ENCODE measurements at places on chromosomes 13 and 19.

GRCh38 chr13:58858870-58859371, 1227.4 kb downstream of the PCDH17 start:
- DNase-seq: no peak

DNA sequence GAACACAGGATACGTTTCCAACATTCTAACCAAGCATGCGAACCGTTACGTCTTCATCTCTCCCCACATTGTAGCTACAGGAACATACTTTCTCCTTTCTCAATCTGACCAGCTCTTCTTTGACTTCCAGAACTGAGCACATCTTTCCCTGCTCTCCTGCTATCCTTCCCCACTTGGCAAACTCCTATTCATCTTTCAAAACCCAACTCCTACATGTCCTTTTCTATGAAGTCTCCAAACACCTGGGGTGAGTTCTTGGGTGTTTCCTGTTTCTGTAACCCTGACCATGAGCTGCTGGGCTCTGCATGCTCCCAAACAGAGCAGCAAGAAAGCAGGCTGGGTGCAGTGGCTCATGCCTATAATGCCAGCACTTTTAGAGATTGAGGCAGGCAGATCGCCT, 6.6 kb downstream of the ACER1 start:
- no peak for DNase-seq

GRCh38 chr19:3108775-3109174, 14.6 kb downstream of the GNA11 start:
- no peak for DNase-seq

DNA sequence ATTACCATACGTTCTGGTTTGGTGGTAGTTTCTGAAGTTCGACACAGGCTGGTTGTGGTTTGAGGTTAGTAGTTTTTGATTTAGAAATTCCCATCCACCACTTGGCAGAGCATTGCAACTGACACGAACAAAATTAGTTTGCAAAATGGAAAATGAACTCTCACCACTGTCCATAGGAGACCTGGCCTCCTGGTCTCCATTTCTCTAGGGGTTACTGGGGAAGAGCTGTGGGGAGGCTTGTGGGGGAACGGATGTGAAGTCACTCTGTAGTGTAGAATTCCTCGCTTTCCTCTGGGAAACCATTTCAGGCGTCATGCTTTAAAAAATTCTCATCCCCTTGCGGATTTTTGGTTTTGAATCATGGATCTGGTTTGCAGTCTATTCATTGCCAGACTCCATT, 321.5 kb upstream of the MAB21L1 start:
- DNase-seq: no peak

- no peak for DNase-seq
Measured at GRCh38 chr13:27341616-27342015, 71.0 kb downstream of the RASL11A start.

- DNase-seq: no peak
Measured at GRCh38 chr13:109989686-109990085, 203.3 kb upstream of the IRS2 start.

GRCh38 chr13:24929196-24929595, 165.2 kb downstream of the RNF17 start:
- no peak for DNase-seq

- no peak for DNase-seq
Measured at GRCh38 chr13:41974262-41974900, 13.5 kb upstream of the VWA8 start.

DNA sequence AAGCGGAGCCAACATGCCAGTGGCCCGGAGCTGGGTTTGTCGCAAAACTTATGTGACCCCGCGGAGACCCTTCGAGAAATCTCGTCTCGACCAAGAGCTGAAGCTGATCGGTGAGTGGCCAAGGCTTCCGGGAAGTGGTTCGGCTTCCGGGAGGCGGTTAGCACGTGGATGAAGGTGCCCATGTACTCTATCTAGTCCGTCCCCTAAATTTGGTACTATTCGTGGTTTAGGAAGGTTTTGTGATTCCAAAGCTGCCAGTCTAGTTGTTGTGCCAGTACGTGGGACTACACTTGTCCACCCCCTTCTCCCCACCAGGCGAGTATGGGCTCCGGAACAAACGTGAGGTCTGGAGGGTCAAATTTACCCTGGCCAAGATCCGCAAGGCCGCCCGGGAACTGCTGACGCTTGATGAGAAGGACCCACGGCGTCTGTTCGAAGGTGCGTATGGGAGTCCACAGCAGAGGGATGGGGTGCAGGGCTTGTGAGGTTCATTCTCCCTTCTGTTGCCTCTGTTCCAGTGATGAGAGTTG, 579 bp downstream of the RPS9 start:
- DNase-seq: no peak

Data from NCI-H2081 treated with DMSO at 0.1 percent for 48 hours (cell line).